Stimulated activated naive B cell treated with anti-CD40 and anti-IgM and Interleukin-4, amounts not matched to agents 10 μg/mL and 1 μg/mL and 100 μg/mL, for 72 hours (primary cell): ENCODE measurements at places on chromosomes 13 and 19.
A peak's percentile ranks its signal among the peaks of the same experiment; 100 is the strongest.

DNA sequence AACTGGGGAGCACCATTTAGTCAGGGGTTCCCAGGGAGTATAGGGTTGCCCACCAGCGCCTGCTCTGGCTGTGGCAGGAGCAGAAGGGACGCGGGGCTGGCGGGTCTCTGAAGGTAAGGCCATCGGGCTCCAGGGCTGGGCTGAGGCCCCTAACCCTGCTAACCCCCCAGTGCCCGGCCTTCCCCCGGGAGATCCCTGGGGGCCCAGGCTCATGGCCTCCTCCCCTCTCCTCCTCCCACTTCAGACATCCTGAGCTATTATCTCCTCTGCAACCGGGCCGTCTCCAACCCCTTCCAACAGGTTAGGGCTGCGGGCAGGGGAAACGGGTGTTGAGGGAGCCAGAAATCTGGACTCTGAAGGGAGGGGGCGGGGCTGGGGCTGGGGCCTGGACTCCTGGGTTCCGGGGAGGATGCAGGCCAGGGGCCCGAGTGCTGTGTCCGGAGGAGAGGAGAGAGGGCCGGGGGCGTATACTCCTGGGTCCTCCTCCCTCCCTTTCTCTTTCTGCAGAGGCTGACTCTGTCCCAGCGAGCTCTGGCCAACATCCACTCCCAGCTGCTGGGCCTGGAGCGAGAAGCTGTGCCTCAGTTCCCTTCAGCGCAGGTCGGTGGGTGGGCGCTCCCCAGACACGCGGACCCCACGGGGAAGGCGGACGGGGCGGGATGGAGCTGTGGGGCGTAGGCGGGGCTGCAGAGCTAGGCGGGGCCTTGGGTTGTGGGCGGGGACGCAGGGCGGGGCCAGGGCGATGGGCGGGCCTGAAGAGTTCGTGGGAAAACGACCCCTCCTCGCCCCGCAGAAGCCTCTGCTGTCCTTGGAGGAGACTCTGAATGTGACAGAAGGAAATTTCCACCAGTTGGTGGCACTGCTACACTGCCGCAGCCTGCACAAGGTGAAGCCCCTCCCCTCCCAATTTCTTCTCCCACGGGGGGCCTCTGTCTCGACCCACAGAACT is 15.3 kb downstream of the TTYH1 start:
- DNase-seq: no peak

GRCh38 chr13:40251343-40252032 is 415.0 kb downstream of the FOXO1 start:
- no peak for DNase-seq

DNA sequence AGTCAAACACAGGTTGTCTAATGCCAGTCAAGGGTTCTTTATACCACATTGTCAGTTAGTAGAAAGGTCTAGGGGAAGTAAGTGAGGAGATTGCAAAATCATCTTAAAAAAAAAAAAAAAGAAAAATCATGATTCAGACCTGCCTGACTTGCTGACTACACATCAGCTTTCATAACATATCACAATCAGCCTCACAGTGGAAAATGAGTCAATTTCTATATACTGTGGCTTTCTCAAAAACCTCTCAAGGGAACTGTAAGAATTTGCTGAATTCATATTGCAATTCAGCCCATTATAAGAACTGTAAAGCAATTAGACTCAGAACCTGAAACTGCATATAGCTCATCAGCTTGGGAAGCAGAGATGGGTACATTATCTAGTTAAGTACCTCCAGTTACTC is 75.3 kb upstream of the GPC6 start:
- DNase-seq: no peak

DNA sequence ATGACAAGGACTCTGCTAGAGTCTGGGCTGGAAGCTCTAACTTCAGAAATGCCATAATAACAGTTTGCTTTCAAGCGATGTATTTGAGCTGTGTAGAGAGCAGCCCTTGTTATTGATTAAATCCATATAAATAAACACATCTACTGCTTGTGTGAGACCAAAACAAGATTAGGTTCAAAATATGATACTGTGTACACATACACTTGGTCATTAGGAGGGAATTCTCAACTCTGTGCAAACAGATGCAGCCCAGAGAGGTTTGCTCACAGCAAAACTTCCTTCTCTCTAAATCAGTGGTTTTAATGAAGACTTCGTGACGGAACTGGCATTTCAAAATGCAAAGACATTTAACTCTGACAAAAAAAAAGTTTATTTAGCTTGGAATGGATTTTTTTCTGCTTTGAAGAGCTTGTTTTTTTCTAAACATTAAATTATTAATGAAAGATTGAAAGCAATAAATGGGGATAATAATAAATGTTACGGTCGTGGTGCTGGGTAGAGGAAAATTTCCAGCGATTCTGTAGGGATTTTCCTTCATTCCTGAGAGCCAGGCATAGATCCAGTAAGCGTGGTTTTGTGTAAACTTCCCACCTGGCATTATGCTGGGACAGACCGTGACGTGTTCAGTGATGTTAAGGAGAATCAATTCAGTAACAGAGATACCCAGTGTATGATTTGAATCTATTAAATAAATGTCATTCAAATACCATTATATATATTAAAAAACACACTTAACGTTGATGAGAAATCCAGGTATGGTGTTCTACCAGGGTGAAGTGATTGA is 213.7 kb downstream of the TEX29 start:
- no peak for DNase-seq

GRCh38 chr19:56133858-56134653 is 7.0 kb upstream of the ZNF444 start:
- peak; percentile 77 for DNase-seq

- no peak for DNase-seq
Observed at GRCh38 chr19:4208385-4209094, 20.8 kb upstream of the EBI3 start.

DNA sequence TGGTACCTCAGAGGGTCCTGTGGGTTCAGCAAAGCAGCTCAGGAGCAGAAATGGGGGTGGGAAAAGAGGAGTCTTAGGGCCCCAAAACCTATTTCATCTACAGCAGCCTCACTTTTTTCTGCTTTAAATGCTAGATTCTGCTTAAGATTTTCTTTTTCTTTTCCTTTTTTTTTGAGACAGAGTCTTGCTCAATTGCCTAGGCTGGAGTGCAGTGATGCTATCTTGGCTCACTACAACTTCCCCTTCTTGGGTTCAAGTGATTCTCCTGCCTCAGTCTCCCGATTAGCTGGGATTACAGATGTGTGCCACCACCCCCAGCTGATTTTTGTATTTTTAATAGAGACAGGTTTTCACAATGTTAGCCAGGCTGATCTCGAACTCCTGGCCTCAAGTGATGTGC is 30.7 kb upstream of the WDFY2 start:
- no peak for DNase-seq

DNA sequence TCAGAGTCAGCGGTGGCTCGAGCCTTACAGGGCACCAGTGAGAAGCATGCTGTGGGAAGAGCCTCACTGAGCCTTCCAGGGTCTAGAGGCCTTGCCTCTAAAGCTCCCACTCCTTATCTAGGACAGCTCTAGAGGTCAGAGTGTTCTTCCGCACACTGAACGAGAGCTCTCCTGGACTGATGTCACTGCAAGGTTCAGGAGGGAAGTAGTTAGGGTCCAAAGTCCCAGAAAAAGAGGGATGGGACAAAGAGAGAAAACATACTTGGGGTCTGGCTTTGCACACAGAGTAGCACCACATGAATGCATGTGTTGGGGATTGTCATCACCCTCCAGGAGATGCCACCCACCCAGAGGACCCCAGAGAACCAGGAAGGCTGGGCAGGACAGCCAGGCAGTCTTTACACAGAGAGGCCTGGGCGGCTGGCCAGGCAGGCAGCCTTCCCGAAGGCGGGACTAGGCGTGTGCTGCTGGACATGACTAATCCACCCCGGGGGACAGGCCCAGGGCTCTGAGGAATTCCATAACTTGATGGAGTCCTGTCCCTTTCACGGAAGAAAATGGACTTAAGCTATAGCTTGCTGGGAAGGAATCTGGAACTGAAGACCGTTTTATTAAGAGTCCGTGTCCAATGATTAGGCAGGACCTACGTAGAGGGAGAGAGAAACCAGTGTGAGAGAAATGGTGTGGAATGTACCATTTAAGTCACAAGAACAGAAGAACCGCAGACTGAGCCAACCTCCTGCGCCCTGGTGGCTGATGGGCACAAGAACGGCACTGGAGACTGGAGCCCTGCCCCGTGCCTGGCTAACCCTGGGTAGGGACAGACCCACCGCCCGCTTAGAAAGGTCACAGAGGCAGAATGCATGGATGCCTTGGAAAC is 16.6 kb upstream of the EPHX3 start:
- DNase-seq: no peak

GRCh38 chr19:1475751-1476437 is 3.1 kb downstream of the C19orf25 start:
- no peak for DNase-seq

DNA sequence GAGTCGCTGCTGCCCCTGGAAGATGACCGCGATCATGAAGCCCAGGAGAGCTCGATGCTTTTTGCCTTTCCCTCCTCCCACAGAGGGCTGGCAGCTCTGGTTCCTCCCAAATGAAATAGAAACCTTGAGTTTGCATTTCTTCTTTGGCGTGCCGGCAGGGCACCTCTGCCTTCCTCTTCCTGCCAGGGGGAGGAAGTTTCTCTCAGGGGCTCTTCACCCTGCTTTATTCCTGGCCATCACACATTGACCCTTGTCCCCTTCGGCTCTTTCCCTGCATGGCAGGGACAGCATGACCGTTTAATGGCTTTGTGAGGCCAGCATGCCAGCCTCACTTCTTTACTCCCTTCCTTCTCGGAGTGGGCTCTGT is 47.9 kb downstream of the ACTN4 start:
- DNase-seq: no peak

- DNase-seq: no peak
Observed at GRCh38 chr13:48477191-48477855, 55.6 kb downstream of the RCBTB2 start.

GRCh38 chr19:11142528-11143171 is 12.9 kb downstream of the SPC24 start:
- no peak for DNase-seq

DNA sequence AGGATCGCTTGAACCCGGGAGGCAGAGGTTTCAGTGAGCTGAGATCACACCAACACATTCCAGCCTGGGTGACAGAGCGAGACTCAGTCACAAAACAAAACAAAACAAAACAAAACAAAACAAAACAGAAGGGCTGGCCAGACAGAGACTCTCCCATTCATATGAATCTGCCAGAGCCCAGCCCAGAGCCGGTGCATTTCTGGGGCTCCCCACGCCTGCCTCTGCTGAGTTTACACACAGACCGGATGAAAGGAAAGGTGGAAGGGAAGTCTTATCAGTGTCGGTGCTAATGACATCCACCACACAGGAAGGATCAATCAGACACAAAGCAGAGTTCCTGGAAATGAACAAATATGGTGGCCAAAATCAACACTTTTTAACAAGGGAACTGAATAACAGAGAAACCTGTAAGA is 6.8 kb downstream of the TRAPPC6A start:
- no peak for DNase-seq

DNA sequence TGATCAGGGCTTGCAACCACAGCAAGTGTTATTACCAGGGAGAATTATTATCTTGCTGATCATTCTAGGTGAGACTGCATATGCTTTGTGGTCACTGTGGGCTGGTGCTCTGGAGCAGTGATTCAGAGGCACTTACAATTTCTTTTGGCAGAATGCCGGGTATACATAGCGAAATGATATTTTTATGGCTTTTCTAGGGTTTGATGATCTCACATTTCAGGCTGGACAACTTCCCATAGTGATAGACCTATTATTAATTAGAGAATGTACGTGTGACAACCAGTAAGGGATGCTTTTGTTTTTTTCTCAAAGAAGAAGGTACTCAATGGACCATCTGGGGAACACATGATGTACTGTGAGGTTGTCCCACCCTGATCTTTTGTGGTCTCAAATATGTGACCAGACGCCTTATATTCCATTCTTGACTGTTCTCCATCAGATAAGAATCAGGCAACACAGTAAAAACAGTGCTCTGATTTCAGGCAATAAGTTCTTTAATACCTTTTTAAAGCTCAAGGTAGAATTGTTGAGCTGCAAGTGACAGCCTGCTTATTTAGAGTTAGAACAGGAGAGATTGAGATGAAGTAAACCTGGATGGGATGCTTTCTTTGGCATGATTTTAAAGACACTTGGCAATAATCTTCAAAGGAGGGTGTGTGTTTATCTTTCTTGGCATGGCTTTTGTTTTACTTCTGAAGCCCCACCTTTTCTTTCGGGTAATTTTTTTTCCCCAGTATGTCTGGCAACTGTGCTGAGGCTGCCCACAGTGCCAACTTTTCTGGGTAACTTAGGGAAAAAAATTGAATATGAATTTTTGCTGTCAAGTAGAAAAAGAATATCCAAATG is 27.4 kb upstream of the SCEL start:
- DNase-seq: no peak

GRCh38 chr19:14494910-14495671 is 836 bp downstream of the GIPC1 start:
- no peak for DNase-seq

DNA sequence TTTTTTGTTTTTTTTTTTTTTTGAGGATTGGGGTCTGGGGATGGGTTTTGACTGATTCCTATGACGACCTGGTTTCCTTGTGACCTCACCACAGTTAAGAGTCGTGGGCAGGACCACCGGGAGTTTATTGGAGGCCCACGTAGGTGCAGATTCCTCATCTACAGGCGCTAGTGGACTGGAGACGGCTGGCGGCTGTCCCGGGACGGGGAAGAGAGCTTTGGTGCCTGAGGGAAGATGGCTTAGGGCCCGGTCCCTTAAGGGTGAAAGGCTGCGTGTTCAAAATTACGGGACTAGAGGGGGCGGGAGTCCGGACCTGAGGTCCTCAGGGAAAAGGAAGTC is 682 bp upstream of the TEAD2 start:
- no peak for DNase-seq

DNA sequence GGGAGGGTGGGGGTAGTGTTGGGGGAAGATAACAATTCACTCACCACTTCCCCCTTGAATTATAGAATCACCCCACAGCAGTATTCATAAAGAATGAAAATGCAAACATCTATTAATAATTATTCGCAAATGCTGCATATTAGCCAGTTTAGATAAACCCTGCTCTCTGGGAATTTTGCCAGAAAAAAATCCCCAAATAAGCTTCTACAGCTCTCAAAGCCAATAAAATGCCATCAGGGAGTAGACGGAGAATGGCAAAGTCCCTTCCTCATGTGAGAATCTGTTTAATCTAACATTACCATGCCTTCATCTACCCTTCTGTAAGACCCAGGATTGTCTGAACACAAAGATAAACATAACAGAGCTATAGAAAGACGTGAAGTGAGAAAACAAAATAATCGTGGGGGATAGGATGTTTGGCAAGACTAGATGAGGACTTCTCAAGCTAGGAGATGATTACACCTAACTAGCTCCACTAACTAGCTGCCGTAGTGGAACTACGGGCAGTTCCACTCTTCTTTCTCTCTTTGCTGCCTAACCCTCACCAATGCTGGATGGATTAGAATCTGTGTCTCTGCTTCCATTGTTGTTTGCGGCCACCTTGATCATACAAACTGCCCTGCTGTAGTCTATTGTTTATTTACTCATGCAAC is 32.4 kb upstream of the CACNA1A start:
- no peak for DNase-seq

GRCh38 chr19:3968556-3969434 is 2.1 kb downstream of the DAPK3 start:
- DNase-seq: no peak

- DNase-seq: peak; percentile 67
Observed at GRCh38 chr13:99214232-99214631, 13.6 kb downstream of the UBAC2 start.

- DNase-seq: no peak
Observed at GRCh38 chr19:23440207-23440606, 44.9 kb upstream of the ZNF91 start.
